CD8-positive, alpha-beta memory T cell (primary cell): ENCODE measurements at places on chromosomes 6 and 20.

DNA sequence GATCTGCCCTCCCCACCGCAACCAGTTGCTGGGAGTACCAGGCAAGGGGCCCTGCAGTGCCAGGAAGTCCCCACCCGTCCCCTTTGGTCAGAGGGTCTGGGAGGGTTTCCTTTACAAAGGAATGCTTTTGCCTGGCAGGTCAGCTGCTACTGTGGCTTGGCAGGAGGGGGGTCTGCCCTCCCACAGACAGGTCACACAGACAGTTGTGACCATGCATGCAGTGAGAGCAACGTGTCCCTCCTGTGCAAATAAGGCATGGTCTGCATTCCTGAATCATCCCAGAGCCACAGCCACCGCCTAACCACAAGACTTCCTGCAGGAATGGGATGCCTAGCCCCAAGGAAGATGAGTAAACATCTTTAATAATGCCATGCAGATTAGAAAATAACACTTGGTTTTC lies 439 bp upstream of the F13A1 start:
- DNase-seq, result no peak

DNA sequence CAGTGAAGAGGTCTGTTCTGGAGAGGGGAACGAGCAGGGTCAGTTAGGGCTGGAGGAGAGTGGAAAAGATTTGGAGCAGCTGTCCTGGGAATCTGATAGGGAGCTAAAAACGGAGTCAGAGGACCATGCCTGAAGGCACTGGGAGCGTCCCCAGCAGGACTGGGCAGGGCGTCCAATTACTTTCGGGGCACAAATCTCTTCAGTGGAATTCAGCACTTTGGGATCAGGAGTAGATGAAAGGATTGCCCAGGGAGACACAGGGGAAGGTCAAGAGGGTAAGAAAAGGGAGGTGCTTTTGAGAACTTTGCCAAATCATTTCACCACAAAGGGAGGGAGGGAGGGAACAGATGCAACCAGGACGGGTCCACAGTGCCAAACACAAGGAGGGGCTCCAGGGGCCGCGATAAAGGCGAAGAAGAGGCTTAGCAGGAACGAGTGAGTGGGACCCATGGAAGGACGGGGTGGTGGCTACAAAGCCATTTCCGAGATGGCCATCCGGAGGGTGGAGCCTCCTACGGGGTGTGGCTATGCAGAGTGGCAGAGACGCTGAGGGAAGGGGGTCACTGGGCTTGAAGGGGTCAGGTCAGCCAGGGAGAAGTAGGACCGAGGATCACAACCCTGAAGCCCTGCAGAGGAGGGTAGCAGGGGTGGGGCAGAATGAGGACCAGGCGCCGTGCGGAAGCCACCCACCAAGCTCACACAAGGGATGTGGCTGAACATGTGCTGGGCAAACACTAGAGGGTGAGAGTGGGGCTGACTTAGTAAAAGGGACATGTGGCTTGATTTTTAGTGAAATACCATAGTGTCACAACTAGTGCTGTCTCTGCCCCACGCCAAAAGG lies 180.0 kb upstream of the RREB1 start:
- no peak for DNase-seq

- no peak for DNase-seq
Observed at GRCh38 chr6:133768656-133769295, 120.1 kb upstream of the TCF21 start.

DNA sequence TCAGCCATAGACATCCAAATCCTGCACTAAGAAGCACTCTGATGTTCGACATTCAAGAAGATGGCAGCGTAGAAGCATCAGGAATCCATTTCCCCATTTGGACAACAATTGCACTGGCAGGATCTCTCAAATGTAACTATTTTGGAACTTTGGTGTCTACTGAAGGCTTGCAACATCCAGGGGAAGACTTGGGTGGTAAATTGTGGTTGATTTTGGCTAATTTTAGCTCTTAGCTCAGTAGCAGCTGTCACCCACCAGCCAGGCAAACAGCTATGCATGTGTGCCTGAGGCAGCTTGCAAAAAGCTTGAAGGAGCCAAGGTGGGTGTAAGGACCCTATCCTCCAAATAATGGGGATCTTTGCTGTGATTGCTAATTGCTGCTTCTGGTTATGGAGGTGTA lies 35.1 kb upstream of the PPP1R3G start:
- no peak for DNase-seq

- no peak for DNase-seq
Observed at GRCh38 chr6:135146162-135146934, 34.8 kb upstream of the MYB start.

DNA sequence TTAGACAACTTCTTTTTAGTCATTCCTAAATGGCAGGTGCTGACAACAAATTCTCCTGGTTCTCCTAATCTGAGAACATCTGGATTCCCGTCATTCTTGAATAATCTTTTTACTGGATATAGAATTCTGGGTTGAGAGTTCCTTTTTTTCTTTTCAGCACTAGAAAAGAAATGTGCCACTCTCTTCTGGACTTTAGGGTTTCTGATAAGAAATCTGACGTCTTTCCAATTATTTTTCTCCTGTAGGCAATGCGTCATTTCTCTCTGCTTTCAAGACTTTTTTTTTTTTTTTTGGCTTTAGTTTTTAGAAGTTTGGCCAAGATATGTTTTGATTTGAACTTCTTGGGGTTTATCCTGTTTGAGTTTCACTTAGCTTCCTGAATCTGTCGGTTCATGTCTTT lies 66.1 kb upstream of the RNF24 start:
- no peak for DNase-seq

GRCh38 chr6:156654919-156655918 lies 122.0 kb upstream of the ARID1B start:
- no peak for DNase-seq

DNA sequence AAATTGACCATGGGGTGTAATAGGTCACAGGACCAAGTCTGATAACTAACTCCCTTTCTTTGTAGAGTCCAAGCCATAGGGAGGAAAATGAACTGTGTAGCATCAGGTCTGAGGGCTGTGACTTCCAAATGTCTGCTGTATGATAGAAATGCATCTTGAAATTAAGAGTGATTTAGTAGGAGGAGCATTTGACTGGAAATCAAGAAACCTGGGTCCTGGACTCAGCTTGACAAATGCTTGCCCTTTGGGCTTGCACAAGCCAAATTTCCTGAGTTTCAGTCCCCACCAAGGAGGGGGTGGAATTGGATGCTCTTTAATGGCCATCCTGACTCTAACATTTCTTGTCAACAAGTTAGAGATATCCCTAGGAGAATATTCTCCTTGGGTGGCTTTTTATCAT lies 187.0 kb downstream of the PDE7B start:
- no peak for DNase-seq

DNA sequence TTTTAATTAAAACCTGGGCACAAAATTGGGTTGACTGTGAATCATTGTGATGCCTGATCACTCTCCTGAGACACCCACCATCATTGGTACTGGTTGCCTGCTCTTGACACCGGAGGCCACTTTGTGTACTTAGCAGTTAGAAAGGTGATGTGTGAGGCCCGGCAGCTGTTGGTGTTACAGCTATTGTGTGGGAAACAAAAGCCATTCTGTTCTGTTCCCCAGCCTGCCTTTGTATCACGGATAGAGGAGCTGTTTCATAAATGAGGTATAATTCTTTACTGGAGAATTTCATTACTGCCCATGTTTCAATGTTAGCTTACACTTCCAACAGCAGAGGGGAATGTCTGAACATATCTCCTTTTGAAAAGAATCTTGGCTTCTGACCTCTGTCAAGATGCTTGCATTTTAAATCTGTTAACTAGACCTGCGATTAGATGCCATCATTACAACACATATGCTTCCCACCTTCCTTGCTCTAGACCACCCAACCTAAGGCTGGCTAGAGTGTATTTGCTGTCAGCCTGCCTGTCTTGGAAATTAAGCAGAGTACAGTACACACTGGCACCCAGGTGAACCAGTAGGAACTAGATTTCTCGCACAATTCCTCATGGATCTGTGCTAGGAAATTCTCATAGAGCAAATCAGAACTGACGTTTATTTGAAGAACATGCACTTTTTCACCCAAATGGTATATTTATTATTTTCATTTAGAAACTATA lies 142.4 kb upstream of the INSM1 start:
- DNase-seq, result no peak

DNA sequence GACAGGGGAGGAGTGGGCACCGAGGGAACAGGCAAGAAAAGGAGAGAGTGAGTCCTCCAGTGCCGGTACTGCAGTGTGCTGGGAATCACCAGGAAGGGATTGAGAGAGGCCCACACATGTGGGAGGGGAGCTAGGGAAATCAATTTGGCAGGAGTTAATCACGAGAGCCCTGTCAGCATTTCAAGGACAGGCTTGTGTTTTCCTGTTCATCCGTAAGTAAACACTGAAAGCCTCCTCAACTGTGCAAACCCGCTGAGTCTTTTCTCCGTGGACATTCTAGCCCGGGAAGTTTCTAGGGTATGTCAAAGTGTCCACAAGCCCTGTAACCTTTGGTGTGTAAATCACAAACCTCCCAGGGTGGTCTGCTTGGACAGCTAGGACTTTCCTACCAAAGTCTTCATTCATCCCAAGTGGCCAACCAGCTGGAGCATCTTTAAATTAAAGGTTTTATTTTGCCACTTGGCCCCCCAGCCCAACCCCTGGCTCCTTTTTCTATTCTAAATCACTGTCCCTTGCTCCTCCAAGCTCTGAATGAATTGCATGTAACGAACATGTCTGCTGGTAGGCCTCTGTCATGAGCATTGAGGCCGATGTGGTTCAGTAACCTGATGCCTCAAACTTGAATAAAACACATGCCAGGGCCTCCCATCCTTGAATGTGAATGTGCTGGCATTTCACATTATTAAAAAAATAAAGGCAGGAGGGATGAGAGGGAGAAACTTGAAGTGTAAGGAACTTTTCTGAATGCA lies 149.1 kb downstream of the ZNF217 start:
- no peak for DNase-seq

- DNase-seq, result no peak
Observed at GRCh38 chr6:29948277-29948676, 5.9 kb downstream of the HLA-A start.

GRCh38 chr6:125100074-125100652 lies 53.4 kb upstream of the TPD52L1 start:
- DNase-seq, result no peak

DNA sequence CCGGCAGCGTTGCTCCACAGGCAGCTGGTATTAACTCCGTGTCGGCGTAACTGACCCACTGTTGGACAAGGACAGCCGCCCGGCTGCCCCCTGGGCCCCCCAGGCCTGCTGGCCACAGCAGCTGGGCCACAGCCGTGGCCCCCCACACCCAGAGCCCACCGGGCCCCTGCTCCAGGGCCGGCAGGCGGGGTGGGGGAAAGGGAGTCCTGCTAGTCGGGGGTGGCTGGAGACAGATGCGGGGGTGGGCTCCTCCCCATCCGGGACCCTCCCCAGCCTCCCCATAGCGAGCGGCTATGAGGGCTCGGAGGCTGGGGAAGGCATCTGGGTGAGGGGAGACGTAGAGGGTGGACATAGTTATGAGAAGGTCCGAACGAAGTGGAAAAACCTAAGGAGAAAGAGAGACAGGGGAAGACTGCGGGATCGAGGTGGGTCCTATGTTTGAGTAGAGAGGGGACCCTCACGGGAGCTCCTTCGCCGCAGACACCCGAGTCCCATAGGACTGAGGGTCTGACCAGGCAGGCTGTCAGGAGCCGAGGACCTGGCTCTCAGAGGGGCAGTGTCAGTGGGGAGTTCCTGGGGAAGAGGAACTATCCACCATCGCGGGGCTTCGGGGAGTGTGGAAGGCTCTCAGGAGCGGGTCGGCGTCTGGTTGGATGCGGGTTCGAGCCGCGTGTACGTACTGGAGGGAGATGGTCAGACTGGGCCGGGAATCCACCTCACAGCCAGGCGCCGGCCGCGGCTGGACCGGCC lies 511 bp downstream of the VARS1 start:
- no peak for DNase-seq

- DNase-seq, result no peak
Observed at GRCh38 chr6:156545931-156546330, 231.2 kb upstream of the ARID1B start.

GRCh38 chr6:105757512-105758200 lies 328.5 kb upstream of the PRDM1 start:
- no peak for DNase-seq
